ENCODE measurements at places on chromosomes 2 and 18.

- no peak for DNase-seq
Observed at GRCh38 chr2:163565192-163565591, 170.6 kb downstream of the FIGN start.

- no peak for DNase-seq
Observed at GRCh38 chr2:10257036-10257435, 45.7 kb upstream of the HPCAL1 start.

- no peak for DNase-seq
Observed at GRCh38 chr2:190950566-190950991, 63.4 kb downstream of the STAT1 start.

- no peak for DNase-seq
Observed at GRCh38 chr18:73004260-73004659, 136.5 kb upstream of the NETO1 start.

- DNase-seq = no peak
Observed at GRCh38 chr2:91442246-91442905, 2750.9 kb downstream of the RPIA start.

GRCh38 chr2:70977605-70978205 lies 725 bp upstream of the ANKRD53 start:
- peak; percentile 32 for DNase-seq

- no peak for DNase-seq
Observed at GRCh38 chr18:42024131-42024530, 69.1 kb downstream of the PIK3C3 start.

DNA sequence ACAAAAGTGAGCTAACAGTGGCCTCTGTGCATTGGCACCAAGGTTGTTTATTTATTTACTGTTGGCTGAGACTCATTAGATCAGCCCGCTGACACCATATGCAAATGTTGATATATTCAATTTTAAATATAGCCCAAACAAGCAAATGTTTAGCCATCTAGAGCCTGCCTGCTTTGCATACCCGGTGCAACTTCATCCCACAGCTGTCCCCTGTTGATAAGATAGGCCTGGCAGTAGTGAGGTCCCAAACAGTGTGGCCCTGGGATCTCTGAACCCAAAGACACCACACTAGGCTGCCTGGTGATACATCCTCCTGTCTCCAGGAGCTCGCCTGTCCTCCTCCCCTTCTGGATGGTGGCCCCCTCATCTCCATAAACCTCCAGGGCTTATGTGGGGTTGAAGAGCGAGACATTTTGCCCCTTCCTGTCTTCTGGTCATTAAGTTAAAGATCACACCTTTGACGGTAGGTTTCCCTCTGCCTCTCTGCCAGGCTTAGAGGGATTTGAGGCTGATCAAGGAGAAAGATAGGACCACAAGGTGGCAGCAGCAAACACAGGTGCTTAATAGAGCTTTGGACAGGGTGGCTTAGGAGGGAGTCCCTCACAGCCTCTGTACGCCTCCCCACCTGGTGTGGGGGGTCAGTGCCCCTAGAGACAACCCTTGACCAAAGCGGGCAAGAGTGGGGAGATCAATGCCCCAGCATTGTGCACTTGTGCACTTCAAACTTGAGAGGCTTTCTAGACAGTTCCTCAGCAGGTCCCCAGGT lies 23.7 kb upstream of the MYO5B start:
- DNase-seq = no peak

- DNase-seq = no peak
Observed at GRCh38 chr18:33644494-33644893, 66.5 kb downstream of the ASXL3 start.

GRCh38 chr2:207883002-207883780 lies 113.5 kb upstream of the FZD5 start:
- DNase-seq = no peak

- DNase-seq = no peak
Observed at GRCh38 chr2:236165842-236166795, 2.1 kb downstream of the GBX2 start.

- no peak for DNase-seq
Observed at GRCh38 chr18:54626779-54627178, 35.7 kb downstream of the DYNAP start.

DNA sequence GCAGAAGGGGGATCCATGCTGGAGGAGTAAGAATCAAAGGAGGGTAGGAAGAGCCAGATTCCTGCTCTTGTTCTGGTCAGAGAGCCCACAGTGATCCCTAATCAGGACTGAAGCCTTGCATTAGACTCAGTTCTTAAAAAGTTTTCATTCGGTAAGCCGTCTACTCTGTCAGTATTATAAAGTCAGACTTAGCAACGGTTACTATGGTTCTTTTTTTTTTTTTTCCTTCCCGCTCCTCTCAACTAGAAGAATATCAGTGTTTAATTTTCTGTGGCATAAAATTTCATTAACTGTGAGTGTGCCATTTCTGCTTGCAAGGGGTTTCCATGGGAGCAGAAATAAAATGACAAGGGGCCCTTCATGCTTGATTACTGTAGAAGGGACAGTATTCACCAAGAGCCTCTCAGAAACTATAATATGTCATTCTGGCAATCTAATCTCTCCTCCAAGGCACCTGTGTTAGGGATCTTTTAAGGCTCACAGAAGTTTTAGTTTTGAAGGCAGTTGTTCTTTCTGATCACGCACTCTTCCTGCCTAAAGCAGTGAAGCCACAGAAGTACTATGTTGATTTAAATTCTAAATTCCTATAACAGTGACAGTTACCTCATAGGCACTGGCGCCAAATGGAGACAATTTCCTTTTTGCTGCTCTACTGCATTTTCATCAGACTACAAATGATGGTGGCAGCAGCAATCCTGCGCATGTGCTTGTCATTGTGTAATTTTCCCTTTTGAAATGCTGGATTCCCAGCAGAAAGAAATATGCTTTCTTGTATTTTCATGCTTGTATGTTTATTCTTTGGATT lies 57.0 kb downstream of the OSBPL6 start:
- no peak for DNase-seq

DNA sequence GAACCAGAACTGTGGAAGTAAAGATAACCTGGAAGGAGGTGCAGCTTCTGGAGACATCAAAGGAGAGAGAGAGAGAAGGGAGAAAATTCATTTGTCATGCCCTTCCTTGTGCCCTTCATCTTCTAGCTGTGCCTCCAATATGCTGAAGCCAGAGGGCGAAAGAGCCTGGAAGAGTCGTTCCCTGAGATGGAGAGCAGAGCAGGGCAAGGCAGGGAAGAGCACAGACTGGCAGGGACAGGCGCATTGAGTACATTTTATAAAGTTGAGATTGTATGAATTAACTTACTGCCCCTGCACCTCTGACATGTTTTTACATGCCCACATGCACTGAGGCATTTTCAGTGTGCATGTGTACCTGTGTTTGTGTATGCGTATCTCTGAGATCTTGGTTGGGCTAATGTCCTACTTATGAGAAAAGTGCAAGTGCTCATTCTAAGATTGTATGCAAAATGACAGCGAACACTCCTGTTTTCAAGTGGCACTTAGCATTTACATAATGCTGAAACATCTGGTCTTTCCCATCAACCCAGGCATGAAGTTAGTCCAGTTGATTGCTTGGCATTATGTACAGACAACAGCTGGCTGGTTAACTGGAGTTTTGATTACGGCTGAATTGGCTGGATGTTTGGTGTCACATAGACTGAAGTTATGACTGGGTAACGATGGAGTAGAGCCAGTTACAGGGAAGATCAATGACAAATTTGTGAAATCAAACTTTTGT lies 23.7 kb upstream of the MMADHC start:
- no peak for DNase-seq

DNA sequence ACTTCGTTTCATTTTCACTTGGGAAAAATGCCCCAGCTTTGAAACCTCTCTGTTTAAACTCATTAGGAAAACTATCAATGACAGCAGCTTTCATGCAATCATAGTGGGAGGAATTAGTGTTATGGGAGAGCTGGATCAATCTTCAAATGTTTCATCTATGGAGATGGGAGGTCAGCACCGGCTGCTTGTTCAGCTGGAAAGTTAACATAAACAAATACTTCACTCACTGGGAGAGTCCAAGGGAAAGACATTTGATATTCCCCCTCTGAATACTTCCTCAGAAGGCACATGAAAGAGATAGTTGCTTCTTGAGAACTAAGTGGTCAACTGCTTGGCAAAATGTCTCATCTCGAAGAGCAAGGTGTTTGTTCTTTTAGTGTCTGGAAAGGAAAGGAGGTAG lies 7.3 kb downstream of the LYPD1 start:
- no peak for DNase-seq

DNA sequence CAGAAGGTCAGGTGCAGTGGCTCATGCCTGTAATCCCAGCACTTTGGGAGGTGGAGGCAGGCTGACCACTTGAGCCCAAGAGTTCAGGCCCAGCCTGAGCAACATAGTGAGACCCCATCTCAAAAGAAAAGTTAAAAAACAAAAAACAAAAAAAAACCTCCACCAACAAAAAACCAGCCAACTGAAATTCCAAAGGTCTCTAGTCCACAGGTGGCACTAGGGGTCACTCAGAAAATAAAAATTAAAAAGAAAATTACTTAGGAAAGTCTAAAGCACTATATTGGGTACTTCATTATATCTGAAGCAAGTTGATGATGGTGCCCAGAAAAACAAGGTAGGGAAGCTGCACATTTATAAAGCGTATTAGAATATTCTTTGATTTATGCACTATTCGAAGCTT lies 26.9 kb downstream of the ANXA4 start:
- DNase-seq = no peak

GRCh38 chr2:112896909-112897623 lies 13.9 kb upstream of the IL37 start:
- no peak for DNase-seq

DNA sequence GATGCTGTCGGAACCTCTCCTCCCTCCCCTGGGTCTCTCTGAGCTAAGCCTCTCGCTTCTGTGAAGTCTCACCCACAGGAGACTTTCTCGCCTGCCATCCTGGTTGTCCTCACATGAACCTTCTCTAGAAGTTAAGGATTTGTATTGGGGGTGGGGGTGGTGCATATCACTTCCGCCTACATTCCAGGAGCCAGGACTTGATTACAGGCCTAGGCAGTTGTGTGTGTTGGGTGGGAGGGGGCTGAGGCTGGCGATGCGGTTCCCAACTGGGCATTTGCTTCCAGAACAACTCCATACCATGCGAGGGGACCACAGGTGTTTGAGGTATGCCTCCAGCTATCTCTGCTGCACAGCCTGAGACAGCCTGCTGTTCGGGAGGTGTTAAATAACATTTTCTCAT lies 56.8 kb upstream of the MGAT4A start:
- DNase-seq = no peak

- DNase-seq = no peak
Observed at GRCh38 chr2:157414050-157414449, 29.8 kb downstream of the CYTIP start.

DNA sequence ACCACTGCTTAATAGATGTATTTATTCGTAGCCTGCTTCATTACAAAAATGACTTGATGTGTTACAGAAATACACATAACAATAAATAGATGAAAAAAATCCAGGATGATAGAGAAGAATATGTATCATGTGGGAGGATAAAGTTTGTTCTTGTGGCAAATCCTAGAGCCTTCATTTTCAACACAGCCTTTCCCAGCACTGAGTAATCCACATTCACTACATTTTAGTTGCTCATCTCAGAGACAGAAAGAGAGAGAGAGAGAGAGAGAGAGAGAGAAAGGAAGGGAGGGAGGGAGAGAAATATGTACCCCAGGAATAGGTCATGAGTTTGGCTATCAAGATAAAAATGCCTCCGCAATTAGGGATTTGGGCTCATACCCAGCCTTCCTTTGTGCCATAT lies 144.3 kb downstream of the RBMS1 start:
- DNase-seq = no peak

GRCh38 chr2:118309946-118310680 lies 221.8 kb downstream of the INSIG2 start:
- DNase-seq = no peak

DNA sequence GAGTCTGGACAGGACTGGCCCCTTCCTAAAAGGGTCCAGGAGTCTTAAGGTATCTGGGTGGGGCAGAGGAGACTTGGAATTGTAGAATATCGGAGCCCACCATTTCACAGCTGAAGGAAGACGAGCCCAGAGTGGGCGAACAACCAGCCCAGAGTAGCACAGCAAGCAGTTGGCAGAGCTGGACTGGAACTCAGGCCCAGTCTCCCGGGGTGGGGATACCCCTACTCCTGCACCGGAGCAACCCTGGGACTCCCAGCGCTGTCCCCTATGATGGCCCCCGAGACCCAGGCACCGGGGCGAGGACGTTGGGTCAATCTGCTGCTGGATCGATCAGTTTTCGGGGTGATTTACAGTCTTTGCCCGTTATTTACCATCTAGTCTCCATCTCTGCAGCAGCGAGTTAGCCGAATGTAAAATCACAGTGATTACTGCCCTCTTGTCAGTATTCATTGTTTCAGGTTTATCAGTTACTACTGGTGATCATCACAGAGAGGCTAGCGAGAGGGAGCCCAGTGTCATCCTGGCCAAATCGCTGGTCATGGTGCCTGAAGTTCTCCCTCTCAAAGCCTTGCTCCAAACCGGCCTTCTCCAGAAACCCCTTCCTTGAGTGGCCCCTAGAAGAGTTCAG lies 75.3 kb downstream of the SMAD7 start:
- no peak for DNase-seq

- no peak for DNase-seq
Observed at GRCh38 chr2:28624436-28624792, 127.2 kb upstream of the PPP1CB start.

DNA sequence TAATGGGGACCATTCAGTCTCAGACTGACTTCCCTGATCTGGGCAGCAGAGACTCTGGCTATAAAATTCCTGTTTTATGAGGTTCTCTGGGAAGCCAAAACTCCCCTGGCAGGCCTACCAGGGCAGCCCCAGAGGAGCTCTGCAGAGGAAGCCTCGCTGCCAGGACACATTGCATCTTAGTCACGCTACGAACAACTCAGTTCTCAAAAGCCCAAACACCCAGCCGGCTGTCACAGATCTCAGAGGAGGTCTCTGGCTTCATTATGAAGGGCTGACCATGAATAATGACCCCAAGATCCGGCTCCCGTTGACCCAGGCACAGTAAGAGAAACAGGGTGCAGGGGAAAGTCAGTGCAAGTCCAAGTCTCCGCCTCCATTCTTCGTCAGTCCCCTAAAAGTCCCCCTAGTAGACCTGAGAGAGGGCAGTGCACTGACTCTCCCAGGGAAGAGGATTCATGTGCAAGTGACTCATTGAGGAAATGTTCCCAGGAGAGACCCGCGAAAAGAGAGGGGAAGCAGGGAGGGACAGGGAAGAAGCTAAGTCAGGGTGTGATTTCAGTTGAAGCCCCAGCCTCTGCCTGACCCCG lies 212.3 kb downstream of the CYP26B1 start:
- DNase-seq = peak; percentile 51
